ENCODE measurements at places on chromosomes 4 and X. TPM values are rescaled to one million over a fixed set of nuclear protein-coding genes. Genes with fewer than 3 reads are reported as not detected.

The CC2D2A gene
- 26.8 TPM for total RNA-seq

The PABPC1L2B gene
- not detected for total RNA-seq

The WWC2 gene
- total RNA-seq = 9.0 TPM

The BTK gene
- total RNA-seq = not detected

The HTN3 gene
- not detected for total RNA-seq

The SPACA5 gene
- not detected for total RNA-seq

The F9 gene
- total RNA-seq = not detected

The SCML1 gene
- total RNA-seq = 10.3 TPM

The UGT2A1 gene
- total RNA-seq = not detected

The GDPD2 gene
- total RNA-seq = not detected

The EDNRA gene
- total RNA-seq = 6.5 TPM

The GSX2 gene
- total RNA-seq = not detected

The GAGE12G gene
- total RNA-seq = not detected

The PNMA6A gene
- not detected for total RNA-seq

The STPG2 gene
- total RNA-seq = not detected

The MAGED4 gene
- 31.4 TPM for total RNA-seq

The GLRA3 gene
- total RNA-seq = not detected

The ARFIP1 gene
- 41.6 TPM for total RNA-seq

The MAGEA2B gene
- 2.5 TPM for total RNA-seq

The LANCL3 gene
- total RNA-seq = 0.67 TPM

The RBM46 gene
- not detected for total RNA-seq

The CTAG1B gene
- total RNA-seq = not detected

The PAPSS1 gene
- 65.5 TPM for total RNA-seq

The XAGE1A gene
- not detected for total RNA-seq

The PLA2G12A gene
- total RNA-seq = 44.1 TPM
